ENCODE measurements at places on chromosomes 2 and 18.

GRCh38 chr2:223101340-223102039 is 49.5 kb downstream of the KCNE4 start:
- DNase-seq, result peak; percentile 70

DNA sequence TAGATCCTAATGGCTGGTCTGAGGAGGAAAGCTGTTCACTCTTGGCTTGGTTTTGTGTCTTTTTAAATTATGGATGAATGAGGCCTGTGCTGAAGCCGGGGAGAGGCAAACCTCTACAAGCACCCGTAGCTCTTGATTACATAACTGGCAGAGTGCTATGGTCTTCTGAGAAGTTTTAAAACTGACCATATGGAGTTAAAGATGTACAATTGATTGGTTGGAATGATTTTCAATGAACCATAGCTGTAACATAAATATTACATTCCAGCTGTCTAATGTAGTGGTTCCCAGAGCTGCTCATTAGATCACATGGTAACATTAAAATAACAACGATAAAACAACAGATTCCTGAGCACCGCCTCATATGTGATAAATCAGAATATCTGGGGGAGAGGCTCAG is 71.1 kb upstream of the MAP4K3 start:
- DNase-seq, result no peak

DNA sequence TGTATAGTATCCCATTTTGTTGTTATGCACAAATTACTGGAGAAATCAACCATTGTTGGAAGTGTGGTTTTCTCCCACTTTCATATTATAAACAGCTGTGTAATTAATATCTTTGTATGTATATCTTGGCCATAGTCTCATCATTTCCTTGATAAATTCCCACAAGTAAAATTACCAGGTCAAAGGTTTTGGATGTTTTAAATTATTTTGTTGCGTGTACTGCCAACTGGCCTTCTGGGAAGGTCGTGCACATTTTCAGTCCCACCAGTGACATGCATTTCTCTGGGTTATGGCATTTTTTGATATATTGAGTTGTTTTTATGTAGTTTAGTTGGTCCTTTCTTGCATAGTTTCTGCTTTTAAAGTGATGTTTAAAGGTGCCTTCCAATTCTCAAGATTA is 41.5 kb downstream of the TSHZ1 start:
- no peak for DNase-seq

GRCh38 chr2:186848873-186849578 is at the start of gene ZSWIM2:
Gene ZSWIM2 (minus strand): TSS chr2:186849170. CDS start chr2:186849130, 40 bp downstream.
- DNase-seq, result peak; percentile 94

DNA sequence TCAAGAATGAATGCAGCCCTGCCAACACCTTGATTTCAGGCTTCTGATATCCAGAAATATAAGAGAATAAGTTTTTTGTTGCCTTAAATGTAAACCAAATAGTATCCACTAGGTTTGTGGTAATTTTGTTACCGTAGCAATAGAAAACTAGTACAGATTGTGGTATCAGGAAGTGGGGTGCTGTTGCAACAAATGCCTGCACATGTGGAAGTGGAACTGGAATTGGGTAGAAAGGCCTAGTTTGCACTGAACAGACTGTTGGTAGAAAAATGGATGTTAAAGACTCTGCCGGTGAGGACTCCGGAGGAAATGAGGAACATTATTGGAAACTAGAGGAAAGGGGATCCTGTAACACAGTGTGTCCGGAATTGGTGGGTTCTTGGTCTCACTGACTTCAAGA is 145.8 kb upstream of the MGAT5 start:
- DNase-seq, result no peak

- no peak for DNase-seq
Measured at GRCh38 chr2:168003876-168004275, 243.5 kb downstream of the STK39 start.

GRCh38 chr2:119721462-119721861 is 38.3 kb upstream of the PTPN4 start:
- no peak for DNase-seq

- DNase-seq, result no peak
Measured at GRCh38 chr2:128596396-128597120, 277.9 kb upstream of the HS6ST1 start.

- peak; percentile 95 for DNase-seq
Measured at GRCh38 chr2:9675415-9676351, 44.9 kb upstream of the YWHAQ start.

GRCh38 chr18:10228326-10228725 is 226.1 kb upstream of the APCDD1 start:
- DNase-seq, result no peak

- no peak for DNase-seq
Measured at GRCh38 chr2:196473617-196474016, 165.9 kb upstream of the CCDC150 start.

DNA sequence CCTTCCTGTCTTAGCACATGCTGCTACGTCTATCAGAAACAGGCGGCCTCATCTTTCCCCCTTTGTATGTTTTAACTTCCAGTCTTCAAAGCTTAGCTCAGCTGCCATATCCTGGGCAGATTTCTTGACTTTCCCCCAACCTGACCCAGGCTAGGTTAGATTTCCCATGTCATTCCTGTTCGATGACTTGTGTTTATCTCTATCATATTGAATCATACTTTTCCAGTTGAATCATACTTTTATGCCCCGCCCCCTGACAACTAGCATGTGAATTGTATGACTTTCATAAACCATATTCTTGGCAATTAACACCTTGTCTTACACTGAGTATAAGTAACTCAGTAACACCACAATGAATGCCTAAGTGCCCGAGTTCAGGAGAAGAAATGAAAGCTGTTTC is 128.3 kb downstream of the CYRIA start:
- DNase-seq, result no peak

DNA sequence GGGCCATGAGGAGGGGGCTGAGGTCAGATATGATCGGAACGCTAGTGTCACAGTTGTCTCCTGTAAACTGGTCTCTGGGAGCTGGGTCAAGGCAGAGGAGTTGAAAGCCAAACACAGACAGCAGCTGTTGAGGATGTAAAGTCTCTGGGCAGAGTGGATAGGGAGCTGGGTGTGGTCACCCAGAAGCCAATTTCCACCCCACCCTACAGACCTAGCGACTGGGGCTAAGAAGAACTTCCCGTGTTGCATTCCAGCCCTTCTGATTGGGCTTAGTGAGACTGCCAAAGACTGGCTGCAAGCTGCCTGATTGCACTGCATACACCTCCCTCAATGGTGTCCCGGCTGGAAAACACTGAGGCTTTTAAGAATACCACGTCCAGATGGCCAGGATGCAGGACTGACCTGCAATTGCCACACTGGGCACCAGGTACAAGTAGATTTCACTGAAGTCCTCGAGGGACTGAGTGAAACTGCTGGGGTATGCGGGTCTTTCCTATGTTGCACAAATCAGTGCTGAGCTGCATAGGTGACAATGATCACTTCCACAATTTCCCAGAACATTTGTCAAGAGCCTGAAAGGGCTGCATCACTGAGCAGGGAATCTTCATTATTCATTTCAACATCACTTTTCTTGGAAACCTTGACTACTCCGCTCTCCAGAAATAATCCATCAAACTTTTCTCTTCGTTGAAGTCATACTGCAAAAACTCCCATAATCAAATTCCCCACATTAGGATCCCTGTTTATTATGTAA is 43.1 kb upstream of the EML4 start:
- no peak for DNase-seq

GRCh38 chr2:78408795-78409118 is 616.7 kb upstream of the REG3G start:
- no peak for DNase-seq

- DNase-seq, result no peak
Measured at GRCh38 chr2:64608867-64609226, 44.9 kb downstream of the SERTAD2 start.

- DNase-seq, result no peak
Measured at GRCh38 chr2:241540401-241540770, 18.2 kb upstream of the BOK start.

- peak; percentile 23 for DNase-seq
Measured at GRCh38 chr2:220785178-220785577, 786.9 kb downstream of the EPHA4 start.

- DNase-seq, result no peak
Measured at GRCh38 chr2:189580241-189580651, 340 bp downstream of the SLC40A1 start.

DNA sequence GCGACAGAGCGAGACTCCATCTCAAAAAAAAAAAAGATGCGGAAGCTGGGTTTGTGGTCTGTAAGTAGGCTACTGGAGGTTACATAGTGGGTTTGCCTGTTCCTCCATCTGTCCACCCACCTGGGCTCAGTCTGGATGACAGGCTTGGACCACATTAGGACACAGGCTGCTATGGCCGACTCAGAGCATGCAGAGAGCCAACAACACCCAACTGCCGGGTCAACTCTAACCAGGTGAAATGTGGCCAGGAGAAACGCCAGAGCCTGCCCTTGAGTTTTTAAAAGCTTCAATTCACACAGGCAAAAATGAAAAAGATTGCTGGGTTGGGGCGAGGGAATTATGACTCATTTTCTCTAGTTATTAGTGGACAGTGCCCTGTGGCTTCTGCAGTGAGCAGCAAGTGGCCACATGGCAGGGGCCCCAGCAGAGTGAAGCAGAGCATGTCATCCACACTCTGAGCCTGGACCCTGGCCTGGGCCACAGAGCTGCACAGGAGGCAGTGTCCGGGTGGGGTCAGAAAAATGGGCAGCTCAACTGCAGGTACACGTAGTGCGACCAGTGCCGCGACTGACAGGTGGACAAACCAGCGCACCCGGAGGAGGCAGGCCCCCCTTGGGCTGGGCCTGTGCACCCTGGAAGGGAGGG is 67.4 kb downstream of the BIN1 start:
- DNase-seq, result no peak

- DNase-seq, result no peak
Measured at GRCh38 chr2:157672129-157672528, 43.5 kb upstream of the ACVR1C start.

DNA sequence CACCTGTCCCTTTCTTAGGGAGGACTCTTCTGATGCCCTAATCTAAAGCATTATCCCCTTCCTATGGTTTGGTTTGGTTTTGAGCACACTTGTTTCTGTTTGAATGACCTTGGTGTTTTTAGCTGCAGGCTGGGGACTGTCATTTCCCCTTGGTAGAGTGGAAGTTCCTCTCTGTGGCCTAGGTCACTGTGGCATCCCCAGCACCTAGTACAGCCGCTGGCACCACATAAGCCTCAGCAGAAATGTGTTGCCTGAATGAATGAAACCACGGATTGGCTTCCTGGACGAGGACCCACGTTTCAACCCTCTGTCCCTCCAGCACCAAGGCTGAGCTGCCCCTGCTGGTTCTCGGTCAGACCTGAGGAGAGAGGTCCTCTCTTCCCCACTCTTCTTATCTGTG is 159.9 kb downstream of the CTIF start:
- no peak for DNase-seq

DNA sequence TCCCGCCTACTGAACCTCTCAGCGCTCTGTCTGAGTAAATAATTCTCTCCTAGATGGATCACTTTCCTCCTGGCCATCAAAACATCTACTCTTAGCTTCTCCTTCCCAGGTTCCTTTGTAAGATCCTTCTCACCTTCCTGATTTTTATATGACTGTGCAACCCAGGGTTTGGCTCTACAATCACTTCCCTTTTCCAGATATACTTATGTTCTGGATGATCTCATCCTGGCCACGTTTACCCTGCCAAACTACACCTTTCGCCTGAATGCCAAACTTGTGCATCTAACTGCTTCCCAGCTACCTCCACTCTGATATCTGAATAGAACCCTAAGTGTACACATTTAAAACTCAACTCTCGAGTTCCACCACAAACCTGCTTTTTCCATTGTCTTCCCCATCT is 290.5 kb upstream of the REV1 start:
- no peak for DNase-seq

DNA sequence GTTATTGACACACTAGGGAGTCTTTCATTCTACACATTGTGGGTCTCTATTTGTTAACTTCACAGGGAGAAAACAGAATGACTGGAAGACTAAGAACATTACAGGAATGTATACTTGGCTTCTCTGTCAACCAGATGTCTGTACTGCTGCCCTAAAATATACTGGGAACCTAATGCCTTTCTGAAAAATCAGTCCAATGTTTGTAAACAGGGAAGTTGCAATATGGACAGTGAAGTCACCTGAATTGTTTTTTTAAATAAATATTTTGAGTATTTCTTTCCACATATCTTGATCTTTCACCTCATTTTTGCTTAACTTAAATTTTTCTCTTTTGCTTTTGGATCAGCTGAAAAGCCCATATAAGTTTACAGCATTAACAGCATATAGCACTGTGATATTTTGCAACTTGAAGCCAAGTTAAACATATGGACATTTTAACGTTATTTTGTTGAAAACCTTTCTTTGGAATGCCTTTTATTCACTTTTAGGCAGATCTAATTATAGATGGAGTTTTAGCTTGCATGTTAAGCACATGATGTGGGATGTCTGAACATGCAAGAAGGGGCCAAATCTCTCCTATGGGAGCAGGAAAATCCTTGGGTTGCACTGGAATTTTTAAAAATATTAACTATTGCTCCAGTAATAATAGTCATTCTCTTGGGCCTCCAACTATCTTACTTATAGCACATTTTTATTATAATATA is 137.7 kb upstream of the TWIST2 start:
- DNase-seq, result no peak

DNA sequence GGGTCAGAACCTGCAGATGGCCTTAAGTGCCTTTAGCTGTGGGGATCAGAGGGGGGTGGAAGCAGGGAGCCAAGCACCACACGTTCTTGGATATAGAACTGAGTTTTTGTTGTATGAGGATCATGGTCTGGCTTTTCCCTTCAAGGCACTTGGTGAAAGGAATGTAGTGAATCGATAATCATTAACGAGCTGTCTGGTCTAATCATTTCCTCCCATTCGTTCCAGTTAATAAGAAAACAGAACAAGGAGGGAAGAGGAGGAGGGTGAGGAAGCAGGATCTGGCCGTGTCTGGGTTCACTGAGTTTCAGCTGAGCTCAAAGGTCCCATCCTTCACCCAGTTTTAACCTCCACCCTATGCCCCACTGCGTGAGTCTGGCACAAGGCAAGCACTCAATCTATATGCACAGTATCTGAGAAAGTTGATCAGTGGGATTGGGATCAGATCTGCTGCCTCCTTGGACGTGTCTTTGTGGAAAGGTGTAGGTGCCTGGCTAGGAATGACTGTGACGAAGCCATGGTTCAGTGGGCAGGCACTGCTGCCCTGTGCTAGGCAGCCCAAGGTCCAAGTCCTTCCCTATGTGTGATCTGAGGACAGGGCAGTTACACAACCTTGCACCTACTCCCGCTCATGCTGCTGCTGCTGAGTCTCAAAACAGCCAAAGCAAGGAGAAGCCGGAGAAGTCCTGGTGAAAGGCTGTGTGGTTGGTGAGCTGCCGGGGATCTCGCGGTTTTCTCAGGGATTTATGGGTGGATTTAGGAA is 54.8 kb downstream of the GALNT14 start:
- DNase-seq, result no peak

DNA sequence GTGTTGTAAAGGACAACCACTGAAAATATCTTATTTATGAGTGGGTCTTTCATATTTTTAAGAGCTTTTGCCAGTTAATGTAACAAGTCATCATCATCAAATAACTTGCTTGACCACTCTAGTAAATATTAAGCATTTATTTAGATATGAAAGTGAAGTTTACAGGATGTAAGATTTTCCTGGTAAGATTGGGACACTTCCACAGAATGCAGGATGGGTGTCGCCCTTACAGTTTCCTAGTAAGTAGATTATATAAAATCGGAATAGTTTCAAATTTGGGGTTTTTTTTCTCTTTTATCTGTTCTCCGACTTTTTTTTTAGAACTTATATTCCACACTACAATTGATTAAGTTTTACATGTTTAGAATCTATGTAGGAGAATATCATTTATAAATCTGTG is 14.8 kb upstream of the SLC40A1 start:
- no peak for DNase-seq

All from A673 (cell line).